Stimulated activated CD4-positive, alpha-beta T cell treated with anti-CD3 and anti-CD28 coated beads, Interleukin-1b, Interleukin-23, amount 100 ng/mL, for 1 hour (primary cell): ENCODE measurements at places on chromosomes 6 and 20.

DNA sequence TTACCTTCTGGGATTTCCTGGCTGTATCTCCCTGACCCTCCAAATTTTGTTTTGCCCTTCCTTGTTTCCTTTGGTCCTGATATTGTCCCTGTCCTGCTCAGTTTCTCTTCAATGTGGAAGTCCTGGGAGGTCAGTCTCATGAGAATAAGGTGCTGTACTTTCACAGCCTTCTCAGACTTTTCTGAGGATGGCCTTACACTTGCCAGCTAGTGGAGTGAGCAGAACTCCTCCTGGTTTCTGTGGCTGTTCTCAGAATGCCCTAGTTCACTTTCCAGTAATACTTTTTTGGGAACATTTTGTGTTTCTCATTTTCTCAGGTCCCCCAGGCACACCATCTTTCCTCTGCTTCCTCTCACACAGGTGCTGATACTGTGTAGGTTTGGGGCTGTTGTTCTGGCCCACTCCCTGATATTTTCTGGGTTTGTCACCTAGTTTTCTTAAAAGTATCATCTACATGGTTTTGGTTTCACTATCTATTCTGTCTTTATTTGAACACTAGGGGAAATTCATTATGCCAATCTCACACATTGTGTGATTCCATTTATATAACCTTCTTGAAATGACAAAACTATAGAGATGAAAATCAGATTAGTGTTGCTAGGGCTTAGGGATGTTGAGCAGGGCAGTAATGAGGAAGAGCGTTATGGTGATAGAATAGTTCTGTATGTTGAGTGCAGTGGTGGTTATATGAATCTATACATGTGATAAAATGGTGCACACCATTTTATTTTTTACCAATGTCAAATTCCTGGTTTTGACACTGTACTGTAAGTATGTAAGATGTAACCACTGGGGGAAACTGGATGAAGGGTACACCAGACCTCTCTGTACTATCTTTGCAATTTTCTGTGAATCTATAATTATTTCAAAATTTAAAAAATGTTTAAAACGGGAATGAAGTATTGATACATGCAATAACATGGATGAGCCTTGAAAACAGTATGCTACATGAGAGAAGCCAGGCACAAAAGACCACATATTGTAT lies 27.2 kb upstream of the BRPF3 start:
- DNase-seq, result no peak

GRCh38 chr6:139129284-139129683 lies 5.6 kb upstream of the HECA start:
- no peak for DNase-seq

- no peak for DNase-seq
Observed at GRCh38 chr6:41043151-41043550, 884 bp downstream of the TSPO2 start.

DNA sequence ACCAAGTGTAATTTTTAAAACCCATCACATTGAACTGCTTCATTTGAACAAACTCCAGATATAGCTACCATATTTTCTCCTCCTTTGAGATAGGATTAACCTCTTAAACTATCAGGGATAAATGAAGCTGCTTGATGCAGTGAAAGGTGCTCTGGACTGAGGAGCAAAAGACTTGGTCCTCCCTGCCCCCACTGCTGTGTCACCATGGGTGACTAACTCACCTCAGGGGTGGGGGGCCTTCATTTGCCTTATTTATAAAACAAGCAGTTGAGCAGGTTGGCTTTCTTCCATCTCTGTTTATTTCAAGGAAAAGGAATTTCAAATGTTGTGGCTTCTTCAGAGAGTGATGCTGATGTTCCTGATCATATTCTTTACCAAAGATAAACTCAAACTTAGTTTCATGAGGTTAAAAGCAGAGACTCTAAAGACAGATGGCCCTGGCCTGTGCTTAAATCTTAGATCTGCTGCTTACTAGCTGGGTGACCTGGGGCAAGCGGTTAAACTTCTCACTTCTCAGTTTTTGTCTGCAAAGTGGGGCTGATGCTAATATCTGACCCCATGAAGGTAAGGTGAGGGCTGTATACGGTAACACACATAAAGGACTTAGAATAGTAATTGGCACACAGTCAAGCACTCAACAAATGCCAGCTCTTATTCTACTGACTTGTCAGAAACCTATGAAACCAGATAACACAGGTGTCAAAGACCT lies 50.5 kb downstream of the FHL5 start:
- no peak for DNase-seq

GRCh38 chr20:51799401-51799860 lies 2.9 kb downstream of the SALL4 start:
- no peak for DNase-seq

GRCh38 chr6:109139109-109139508 lies 43.8 kb downstream of the CEP57L1 start:
- no peak for DNase-seq

GRCh38 chr6:49852975-49853374 lies 13.4 kb downstream of the CRISP1 start:
- DNase-seq, result no peak

DNA sequence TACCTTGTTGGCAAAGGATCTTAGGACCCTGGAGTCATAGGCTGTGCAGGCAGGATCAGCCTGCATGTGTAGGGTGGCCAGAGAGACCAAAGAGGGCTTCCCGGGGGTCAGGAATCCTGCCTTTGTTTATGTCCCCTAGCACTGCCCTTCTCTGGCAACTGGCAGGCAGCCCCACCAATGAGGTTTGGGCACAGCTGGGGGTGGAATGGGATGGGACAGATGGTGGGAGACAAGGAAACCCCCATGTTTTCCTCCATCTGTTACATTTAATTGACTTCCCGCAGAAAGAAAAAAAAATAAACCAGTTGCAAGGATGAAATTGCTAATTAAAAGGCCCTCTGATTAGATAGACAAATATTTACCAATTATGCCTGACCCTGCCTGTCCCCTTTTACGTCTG lies 27.6 kb downstream of the CD40 start:
- DNase-seq, result no peak

DNA sequence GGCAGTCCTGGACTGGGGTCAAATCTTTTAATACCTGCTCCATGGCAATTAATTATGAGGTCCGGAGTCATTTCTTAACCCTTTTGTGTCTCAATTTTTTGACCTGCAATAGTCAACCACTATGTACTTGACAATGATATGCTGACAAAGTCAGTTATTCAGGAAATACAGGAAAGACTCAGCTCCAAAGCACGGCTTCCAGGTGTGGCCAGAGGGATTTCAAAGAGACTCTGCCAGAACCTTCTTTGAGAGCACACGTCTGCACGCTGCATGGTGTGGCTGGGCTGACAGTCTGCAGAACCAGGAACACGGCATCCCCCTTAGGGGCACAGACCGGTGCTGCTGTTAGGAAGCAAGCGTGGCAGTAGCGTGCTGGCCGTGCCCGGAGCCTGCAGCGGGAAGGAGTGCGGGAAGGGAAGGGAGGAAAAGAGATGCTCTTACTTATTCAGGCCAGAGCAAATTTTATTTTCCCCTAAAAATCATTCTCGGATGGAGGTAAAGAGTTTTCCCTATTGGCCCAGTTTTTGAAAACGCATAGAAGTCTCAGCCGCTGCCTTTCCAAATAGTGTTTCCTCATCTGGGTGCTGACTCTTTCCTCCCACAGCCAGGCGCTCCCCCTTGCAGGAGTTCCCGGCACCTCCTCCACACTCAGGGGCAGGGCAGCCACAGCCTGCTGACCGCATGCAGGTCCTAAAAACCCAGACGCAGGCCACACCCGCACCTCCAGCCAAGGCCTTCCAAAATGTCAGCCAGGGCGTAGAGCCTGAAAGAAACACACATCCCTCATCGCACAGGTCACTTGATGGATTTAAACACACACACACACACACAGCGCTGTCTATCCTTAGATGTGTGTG lies 187.4 kb upstream of the SNX9 start:
- DNase-seq, result no peak

DNA sequence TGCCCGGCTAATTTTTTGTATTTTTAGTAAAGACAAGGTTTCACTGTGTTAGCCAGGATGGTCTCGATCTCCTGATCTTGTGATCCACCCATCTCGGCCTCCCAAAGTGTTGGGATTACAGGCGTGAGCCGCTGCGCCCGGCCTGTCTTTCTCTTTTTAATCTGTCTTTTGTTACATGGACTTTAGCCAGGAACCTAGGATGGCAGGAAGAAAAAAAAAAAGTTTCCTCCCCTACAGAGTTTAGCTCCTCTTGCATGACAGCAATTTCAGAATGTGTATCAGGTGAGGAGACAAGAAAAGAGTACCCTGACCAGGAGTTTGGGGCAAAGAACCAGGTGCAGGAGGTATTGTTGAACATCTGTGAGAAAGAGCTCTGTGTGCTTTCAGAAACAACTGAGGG lies 21.4 kb upstream of the TXLNB start:
- no peak for DNase-seq

DNA sequence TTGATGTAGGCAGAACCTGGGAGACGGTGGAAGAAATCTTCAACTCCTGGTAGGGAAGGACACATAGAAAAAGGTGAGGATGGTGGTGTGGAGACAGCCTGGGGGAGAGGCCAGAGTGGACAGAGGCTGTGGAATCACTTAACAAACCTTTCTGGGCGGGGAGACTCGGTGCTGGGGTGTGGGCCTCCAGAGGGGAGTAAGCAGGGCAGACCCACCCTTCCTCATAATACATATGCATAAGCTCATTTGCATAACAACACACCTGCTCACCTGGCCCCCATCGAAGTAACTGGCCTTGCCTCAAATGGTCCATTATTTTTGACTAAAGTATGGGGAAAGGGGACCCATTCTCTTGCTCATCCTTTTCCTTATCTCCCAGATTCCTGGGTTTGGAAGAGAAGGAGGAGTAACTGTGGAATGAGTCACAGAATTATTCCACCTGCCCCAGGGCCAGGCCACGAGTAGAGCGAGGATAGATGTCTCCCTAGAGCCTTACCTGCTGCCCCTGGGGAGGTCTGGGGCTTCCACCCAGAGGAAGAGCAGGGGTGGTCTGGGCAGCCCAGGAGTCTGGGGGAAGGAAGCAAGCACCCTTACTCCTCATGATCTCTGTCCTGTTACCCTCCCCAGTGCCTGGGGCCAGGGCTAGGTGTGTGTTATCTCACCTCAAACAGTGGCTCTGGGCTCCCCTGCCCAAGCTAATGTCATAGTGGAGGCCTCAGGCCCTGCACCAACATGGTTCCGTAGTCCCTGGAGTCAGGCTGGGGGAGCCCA lies 10.7 kb upstream of the VEGFA start:
- DNase-seq, result no peak

GRCh38 chr20:15318682-15319081 lies 981.3 kb upstream of the FLRT3 start:
- DNase-seq, result no peak

- no peak for DNase-seq
Observed at GRCh38 chr6:134590004-134590403, 272.1 kb upstream of the SGK1 start.

DNA sequence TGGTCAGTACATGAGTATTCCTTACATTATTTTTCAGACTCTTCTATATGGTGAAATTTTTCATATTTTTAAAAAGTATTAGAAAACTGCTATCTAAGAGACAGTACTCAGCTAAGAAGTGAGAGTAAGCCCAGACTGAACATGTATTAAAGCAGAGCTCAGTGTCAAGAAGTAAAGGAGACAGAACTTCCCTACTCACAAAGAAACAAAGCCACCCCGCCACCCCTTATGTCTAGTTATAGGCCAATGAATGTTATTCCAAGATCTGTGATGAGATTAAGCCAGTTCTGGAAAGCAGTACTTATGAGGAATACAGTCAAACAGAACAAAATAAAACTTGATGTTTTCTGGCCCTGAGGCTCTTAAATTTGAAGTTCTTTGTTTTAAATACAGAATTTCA lies 114.5 kb downstream of the RNGTT start:
- DNase-seq, result no peak

GRCh38 chr6:54191461-54191860 lies 80.2 kb downstream of the MLIP start:
- no peak for DNase-seq

- no peak for DNase-seq
Observed at GRCh38 chr20:41444821-41445220, 78.2 kb upstream of the EMILIN3 start.

GRCh38 chr6:835476-836160 lies 142.7 kb upstream of the EXOC2 start:
- DNase-seq, result no peak

- no peak for DNase-seq
Observed at GRCh38 chr6:94005835-94006234, 586.5 kb upstream of the EPHA7 start.

- DNase-seq, result no peak
Observed at GRCh38 chr6:16600026-16600425, 161.2 kb downstream of the ATXN1 start.

- no peak for DNase-seq
Observed at GRCh38 chr20:1165521-1165920, 19.3 kb downstream of the TMEM74B start.

DNA sequence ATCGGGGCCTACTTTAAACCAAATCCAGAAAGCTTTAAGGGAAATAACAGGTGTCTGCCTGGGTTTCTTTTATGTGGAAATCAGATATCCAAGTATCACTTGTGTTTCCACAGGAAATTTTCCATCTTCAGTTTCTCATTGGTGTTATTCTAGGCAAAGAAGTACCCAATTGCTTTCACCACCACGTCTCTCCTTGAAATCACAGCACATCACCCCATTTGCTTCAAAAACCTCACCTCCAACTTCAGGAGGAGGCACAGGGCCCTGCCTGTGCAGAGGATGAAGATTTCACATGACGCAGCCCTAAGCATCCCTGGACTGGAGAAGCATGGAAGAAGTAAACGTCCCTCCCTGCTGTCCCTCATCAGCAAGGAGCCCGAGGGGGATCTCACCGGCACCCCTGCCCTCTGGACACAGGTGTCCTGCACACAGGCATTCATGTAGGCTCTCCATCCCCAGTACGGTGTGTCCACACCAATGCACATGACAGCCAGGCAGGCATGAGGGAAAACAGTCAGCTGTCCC lies 182.3 kb downstream of the TBXT start:
- no peak for DNase-seq

GRCh38 chr20:63836458-63837344 lies 5.6 kb upstream of the ZBTB46 start:
- no peak for DNase-seq

DNA sequence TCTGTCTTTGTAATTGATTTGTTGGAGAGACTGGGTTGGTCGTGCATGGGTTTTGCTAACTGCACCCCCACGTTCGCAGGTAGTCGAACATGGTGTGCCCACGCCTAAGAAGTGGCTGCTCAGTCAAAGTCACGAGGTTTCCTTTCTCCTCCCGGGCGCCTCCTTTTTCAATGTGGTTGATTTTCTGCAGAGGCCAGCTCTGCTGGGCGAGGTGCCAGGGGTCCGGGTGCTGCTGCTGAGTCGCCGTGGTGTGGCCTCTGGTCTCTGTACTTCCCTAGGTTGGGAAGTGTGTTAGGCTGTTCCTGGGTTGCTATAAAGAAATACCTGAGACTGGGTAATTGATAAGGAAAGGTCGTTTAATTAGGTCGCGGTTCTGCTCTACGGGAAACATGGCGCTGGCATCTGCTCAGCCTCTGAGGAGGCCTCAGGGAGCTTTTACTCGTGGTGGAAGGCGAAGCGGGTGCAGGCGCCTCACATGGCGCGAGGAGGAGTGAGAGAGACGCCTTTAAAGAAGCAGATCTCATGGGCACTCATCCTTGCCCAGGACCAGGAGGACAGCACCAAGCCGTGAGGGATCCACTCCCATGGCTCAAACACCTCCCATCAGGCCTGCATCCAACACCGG lies 14.1 kb downstream of the OSBPL2 start:
- DNase-seq, result no peak
